ENCODE measurements at places on chromosomes 1 and 21.

DNA sequence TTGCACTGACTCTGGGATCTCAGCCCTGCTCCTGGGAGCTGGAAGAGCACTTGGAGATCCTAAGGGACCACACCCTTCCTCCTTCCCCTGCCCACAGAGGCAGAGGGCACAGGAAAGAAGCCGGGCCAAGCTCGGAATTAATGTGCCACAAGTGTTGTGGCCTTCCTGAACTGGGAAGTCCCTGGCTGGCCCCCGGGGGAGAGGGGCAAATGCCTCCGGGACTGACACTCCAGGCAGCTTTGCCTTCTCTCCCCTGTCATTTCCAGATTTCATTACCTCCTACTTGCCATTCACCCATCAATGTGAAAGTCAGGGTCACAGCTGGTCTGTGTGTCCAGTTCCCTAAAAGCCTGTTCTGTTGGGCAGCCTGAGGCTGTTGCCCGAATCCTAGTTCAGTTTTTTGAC is 21.7 kb downstream of the SESN2 start:
- DNase-seq: no peak

DNA sequence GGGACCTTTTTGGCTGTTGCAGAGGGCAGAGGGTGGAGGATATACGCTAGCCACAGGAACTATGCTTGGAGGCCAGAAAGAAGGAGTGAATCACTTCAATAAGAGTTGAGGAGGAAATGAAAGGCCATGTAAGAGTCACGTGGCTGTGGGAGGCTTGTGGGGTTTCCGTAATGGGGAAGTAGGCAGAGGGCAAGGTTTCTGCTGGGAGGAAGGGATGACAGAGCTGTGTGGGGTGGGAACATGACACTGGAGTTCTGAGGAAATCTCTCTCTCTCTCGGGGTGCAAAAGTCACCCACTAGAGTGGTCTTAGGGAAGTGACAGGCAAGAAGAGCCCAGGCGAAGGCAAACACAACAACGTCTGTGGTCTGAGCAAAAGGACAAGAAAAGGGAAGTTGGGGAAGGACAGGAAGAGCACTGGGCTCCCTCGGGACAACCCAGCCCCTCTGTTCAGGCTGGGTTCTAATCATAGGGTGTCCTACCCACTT is 3.9 kb upstream of the CD1C start:
- DNase-seq: peak; percentile 2

GRCh38 chr1:4825800-4826450 is 171.5 kb downstream of the AJAP1 start:
- peak; percentile 22 for DNase-seq

DNA sequence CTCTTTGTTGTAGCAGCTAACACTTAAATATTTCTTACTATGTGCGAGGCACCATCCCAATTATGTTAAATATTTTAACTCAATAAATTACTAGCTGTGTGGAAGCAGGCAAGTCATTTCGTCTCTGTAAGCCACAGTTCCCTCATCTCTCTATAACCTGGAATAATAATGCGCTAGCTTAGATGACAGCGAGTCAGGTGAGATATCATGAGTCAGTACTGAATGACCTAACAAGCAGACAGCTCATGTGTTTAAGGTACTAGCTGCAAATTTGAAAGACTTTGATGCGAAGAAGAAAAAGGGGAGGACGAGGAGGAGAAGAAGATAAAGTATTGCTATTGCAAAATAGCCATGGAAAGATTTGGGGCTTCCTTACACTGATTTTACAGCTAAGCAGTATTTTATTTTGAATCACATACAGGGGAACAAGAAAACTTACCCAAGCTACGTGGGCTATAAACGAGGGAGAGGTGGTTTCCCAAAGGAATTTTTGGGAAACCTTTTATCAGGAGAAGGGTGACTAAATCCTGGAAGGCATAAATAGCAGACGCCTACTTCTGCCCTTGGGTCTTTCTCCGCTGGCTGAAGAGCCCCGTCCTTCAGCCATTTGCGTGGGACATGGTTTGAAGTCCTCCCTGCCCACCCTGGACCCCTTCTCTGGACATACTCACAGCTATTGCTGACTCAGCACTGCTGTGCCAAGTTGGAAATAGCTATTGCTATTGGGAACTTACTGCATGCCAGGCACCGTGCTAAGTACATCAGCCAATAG is 8.9 kb downstream of the CITED4 start:
- DNase-seq: peak; percentile 82

DNA sequence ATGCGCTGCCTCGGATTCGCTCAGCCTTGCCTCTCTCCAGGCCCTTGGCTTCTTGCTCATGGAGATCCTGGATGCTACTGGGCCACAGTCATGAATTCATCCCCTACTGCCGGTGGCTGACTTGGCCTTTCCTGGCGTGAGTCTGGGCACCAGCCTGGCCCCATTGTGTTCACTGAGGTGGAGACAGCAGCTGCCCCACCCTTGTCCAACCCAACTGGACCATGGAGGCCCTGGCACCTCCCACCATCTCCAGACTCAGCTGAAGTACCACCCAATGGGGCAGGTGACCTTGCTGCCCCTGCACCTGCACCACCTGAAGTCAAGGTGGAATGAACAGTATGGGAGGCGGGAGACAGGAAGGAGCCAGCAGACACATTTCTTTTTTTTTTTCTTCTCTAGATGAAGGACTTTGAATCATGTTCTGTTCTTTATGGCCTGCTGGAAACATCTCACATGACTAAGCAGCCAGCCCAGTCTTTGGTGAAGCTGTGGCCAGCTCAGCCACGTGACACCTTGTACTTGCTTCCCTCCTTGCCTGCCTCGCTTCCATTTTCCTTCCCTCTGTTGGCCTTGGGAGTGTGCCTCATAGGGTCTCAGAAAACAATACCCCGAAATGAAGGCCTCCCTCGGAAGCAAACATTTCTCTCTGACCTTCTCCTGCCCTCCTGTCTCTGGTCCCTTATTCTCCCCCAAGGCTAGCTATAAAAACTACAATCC is 3.8 kb upstream of the SLC30A2 start:
- no peak for DNase-seq

GRCh38 chr1:209618756-209619420 is 33.3 kb downstream of the LAMB3 start:
- DNase-seq: no peak

DNA sequence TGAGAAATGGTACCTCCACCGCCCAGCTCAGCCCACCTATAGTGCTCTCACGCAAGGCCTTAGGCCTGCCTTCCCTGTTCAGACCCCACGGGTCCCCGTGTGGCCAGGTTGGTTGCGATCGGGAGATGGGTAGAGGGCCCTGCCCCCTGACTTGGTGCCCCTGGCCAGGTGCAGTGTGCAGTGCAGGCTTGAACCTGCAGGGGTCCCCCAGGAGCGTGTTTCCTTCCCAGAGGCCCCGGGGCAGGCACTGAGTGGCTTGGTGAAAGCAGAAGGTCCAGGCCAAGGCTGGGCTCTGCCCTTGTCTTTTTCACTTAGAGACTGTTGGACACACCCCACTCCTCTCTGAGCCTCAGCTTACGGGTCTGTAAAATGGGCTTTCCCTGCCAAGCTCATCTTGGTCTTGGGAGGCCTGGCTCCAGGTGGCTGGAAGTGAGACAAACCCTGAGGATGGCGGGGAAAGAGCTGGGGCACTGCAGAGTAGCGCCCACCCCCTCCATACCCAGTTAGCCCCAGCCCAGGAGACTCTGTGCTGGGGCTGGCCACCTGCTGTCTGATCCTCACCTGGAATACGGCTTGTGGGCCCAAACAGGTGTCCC is 9.3 kb upstream of the HES5 start:
- no peak for DNase-seq

DNA sequence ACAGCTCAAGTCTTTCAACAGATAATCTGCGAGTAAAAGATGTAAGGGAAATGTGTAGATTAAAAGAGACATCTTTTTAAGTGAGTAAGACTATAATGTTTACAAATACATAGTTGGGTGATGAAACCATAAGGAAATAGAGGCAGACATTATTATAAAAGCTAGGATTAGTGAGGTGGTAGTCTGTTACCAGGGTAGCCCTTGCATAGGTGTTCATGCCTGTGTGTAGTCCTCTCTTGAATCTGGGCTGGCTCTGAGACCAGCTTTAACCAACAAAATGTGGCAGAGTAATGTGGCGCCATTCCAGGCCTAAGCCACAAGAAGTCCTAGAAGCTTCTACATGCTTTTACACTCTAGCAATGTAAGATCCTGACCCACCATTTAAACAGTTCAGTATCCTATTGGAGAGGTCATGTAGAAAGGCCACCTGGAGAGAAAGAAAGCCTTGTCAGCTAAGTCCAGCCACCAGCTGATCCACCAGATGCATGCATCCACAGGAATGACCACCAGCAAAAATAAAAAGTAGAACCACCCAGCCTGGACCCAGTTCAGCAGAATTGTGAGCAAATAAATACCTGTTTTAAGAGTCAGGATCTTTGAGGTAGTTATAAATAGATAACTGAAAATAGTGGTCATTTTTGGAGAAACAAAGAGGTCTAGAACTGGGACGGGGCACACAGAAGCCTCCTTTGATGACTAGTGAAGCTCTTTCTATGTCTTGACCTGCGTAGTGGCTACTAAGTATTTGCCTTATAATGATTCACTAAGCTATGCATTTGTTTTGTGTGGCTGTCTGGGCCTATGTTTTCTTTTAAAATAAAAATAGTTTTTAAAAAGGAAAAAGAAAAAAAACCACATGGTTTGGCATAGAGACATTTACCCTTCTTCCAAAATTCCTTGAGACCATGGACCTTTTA is 8.1 kb downstream of the NIBAN1 start:
- DNase-seq: peak; percentile 73

Measured in bronchial epithelial cell (primary cell).